Myocyte (in vitro differentiated cells): ENCODE measurements at places on chromosomes 3 and 15. TPM values are rescaled to one million over a fixed set of nuclear protein-coding genes. Genes with fewer than 3 reads are reported as not detected.
A peak's percentile ranks its signal among the peaks of the same experiment; 100 is the strongest.

The RHCG gene
- total RNA-seq, result not detected in 2 replicates

The CPA3 gene
- 1.3 and 1.6 TPM in 2 replicates for total RNA-seq

The P2RY1 gene
- not detected in 2 replicates for total RNA-seq

The NOX5 gene
- total RNA-seq, result 1.1 and 1.3 TPM in 2 replicates

The CCR9 gene
- total RNA-seq, result not detected in 2 replicates

The INSYN1 gene
- total RNA-seq, result 0.32 and 0.73 TPM in 2 replicates

- no peak for DNase-seq
These were observed 17.0 kb downstream of the RGMA start for GRCh38 chr15:93072011-93072410.

- no peak for DNase-seq
These were observed 528.2 kb downstream of the NR2F2 start for GRCh38 chr15:96858694-96859093.

DNA sequence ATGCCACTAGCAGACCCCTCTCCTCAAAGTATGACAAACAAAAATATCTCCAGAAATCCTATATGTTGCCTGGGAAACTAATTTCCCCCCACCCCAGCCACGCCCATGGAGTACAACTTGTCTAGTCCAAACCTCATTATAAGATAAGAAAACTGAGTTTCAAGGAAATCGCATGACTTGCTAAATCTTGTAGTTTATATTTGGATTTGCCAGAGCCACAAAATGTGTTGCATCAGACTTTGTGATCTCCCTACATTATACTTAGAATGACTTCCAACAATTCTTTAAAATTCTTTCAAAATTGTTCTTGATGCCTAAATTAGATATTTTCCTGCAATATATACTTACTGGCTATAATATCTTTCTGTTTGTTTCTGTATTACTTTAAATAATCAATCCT lies 1034.4 kb downstream of the IGSF11 start:
- DNase-seq, result no peak

GRCh38 chr15:65796610-65797078 lies 4.6 kb upstream of the DENND4A start:
- DNase-seq, result peak; percentile 40

DNA sequence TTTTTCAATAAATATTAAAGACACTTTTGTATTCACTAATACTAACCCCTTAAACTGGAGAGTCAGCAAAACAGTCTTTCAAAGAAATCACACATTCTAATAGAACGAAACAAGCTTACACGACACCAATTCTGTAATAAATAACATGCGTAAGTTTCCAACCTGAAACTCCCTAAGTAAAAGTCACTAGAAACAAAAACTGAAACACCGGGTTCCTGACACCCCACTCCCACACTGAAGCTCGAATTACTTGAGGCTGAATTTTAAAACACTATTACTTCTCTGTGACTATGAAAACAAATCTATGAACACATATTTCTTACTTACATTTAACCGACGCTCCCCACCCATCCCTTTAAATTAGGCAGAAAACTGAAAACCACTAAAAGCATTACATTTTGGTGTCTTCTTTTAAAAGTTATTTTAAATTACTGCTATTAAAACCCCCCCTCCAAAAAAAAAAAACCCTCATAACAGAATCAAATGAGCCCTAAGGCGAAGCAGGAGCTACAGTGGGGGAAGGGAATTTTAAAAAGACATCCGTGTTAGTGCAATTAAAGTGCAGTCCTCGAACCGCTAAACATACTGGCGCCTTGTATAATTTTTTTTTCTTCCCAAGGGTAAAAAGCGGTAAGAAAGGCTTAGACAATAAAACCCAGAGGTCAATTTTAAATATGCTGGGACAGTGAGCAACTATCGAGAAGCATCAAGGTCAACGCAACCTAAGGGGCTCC lies 878 bp downstream of the SPPL2A start:
- DNase-seq, result peak; percentile 18

DNA sequence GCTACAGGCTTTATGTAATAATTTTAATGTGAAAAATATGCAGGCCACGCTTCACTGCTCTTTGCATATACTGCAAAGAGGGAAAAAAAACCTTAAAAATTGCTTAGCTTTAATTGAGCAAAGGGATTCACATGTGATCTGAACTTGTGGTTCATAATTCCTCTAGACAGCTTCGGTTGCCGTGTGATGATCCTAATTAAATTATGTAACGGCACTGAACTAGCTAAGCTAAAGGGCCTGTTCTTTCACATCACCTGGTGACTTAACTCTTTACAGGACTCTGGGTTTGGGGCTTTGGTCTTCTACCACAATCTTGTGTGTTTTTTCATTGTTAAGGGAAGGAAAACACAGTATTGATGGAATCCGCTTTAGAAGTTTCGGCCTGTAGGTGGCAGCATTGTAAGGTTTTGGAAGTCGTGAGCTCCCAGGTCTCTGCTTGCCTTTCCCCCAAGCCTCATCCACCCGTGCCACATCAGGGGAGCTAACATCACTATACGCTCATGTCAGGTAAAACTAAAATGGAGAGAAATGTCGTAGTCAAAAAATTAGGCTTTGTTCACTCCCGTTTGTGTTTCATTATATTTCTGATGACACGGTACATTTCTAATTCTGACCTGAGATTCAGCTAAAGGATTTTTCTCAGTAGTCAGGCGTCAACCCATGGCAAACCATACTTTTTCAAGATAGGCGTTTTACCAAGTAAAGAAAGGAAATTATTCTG lies 205.6 kb upstream of the DPH6 start:
- peak; percentile 86 for DNase-seq

- peak; percentile 96 for DNase-seq
These were observed at the start of gene TRIP4 for GRCh38 chr15:64387562-64388168. Gene TRIP4, plus strand, starts transcription at chr15:64387836. Its CDS starts 28 bp downstream, at chr15:64387864.

DNA sequence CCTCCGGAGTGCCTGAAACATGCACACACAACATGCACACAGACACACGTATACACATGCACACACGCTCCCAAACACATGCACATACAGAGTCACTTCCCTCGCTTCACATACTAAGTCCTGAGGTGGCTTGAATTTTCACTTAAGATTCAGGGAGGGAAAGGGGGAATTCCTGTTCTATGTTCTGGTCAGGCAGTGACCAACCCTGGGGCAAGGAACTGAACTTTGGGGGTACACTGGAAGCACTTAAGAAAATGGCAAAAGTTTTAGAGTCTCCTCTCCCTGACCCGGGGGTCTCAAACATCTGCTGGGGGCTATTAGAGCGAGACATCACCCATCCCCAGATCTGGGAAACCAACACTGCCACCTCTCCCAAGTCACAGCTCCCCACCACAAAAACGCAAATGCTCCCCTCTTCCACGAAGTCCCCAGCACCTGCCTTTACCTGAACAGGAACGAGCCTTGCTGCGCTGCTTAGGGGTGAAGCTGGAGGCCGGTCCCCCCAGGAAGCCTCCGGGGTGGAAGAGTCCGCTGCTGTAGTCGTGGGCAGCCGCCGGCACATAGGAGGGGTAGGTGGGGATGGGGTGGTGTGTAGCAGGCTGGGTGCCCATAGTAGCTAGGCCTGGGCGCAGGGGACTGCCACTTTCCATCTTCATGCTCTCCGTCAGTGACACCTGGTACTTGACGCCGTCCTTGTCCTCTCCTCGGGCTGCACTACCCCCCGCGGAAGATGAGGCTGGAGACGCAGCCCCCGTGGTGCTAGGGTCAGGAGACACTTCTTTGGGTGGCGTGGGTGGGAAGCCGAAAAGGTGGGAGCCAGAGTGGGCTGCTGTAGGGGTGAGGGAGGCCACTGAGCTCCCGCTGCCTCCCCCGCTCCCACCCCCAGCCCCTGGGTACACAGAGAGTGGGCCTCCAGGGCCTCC lies 7.5 kb downstream of the GATA2 start:
- no peak for DNase-seq

GRCh38 chr3:138598534-138598933 lies 4.5 kb upstream of the CEP70 start:
- DNase-seq, result no peak
